ENCODE measurements at places on chromosomes 4 and X.

GRCh38 chr4:112589206-112589605 lies 47.5 kb downstream of the ZGRF1 start:
- no peak for DNase-seq

DNA sequence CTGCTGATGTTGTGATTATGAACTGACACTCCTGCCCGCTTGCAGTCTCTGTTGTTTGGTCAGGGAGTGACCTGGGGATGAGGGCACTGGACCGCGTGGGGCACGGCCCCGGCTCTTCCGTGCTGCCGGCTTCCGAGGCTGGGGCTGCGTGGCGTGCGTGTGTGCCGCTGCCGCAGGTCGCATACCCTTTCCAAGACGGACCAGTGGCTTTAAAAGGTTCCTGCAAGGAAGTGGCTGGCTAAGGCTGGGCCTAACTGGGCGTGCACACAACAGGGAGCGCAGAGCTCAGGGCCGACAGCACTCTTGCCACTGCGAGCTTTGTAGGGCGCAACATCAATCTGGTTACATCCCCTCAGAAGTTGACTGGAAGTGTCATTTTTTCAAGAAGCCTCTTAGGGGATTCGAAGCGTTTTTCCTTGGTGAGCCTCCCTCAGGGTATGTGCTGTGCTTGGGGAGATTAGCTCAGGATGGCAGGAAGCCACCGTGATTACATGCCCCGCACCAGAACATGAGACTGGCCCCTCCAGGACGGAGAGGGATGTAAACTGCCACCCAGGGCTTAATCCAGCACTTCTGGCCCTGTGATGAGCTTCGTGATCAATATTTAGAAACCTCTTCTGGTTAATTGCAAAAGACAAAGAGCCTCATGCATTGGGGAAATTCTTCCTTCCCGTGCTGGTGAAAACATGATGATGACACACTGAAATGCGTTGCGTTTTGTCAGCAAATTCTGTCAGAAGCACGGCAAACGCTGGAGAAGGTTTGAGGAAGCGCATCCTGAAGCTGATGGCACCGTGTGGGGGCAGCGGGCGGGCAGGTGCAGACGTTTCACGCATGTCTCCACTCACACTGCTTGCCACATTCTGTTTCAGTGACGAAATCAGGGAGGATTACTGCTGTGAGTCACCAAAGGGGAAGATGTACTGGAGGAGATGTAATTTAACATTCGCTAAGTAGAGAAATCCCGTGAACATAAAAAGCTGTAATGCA lies 11.1 kb downstream of the MAEA start:
- DNase-seq, result no peak

DNA sequence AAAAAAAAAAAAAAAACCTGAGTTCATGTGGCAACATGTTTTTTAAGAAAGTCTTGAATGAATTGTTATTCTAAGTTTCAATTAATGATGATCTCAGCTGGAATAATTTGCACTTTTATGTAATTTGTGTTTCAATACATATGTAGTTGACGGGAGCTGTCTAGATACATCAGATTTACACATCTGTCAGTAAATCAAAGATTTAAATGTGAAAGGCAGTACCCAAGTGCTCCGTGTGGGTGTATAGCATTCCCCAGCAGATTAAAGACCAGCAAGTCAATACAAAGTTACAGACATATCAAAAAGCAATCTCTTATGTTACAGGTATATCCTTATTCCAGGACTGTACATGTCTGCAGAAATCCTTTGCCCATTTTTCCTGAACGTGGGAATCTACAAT lies 35.2 kb downstream of the SYNPO2 start:
- no peak for DNase-seq

DNA sequence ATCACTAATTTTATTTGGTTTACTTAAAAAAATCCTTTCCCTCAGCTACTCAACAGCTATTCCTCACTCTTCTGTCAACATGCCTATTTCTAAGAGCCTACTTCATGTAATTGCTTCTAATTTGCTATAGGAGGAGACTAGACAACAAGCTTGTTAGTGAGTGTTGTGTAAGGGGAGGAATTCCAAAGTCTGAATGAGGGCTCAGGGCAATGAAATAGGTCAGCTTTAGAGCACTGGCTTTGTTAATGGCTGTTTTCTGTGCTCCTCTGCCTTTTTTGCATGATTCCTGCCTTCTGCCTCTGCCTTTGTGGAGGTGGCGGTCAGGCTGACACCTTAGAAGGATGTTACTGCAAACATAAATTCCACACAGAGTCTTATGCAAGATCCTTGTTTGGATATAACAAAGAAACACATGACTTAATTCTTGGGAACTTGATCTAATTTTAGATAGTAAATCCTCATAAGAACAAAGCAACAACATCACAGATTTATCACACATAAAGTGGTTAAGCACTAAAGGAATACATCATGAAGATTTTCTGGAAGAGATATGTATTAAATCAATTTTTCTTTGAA lies 15.0 kb upstream of the PAGE1 start:
- DNase-seq, result no peak

GRCh38 chr4:83221897-83222441 lies 62.6 kb downstream of the COQ2 start:
- DNase-seq, result no peak

DNA sequence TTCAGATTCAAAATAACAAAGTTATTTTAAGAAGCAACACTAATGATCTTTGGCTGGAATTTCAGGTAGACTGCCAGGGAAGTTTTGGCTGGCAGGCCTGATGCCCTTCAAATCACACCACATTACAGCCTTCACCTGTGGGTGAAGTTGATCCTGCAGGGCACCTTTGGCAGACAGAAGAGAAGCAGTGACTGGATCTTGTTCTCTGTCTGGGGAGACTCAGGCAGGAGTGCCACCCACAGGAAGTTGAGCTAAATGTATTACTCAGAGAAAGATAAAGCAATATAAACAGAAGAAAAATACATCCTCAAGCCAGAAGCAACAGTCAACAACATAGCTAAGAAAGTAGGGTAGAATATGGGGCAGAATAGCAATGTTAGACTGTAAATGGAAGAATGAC lies 12.8 kb upstream of the CFAP299 start:
- DNase-seq, result no peak

DNA sequence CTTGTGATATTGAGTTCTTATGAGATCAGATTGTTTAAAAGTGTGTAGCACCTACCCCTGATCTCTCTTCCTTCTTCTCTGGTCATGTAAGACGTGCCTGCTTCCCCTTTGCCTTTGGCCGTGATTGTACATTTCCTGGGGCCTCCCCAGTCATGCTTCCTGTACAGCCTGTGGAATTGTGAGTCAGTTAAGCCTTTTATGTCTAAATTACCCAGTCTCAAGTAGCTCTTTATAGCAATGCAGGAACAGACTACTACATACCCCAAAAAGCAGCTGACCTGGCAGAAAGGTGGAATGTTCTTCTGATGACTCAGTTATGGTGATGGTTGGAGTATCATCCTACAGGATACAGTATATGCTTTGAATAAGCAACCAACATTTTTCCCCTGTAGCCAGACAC lies 11.4 kb upstream of the MCUB start:
- no peak for DNase-seq

DNA sequence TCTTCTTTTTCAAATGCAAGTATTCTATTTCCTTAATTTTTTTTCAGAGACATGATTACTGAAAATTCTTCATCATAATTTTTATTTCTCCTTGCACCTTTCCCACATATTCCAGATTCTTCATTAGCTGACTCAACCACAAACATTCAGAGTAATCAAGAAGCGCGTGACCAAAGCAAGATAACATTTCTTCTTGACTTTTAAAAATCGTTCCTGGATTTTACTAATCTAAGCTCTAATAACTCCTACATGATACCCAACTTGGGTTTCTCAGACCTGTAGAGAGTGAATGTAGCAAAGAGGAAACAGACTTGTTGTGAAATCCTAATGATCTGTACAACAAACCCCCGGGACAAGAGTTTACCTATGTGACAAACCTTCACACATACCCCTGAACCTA lies 615.0 kb downstream of the TMA16 start:
- no peak for DNase-seq

- no peak for DNase-seq
Observed at GRCh38 chr4:103719830-103720207, at the start of gene TACR3. TSS of gene TACR3 (minus strand) at chr4:103719985. CDS start at chr4:103719675, 310 bp downstream.

- DNase-seq, result no peak
Observed at GRCh38 chrX:20144491-20144890, 2.9 kb upstream of the EIF1AX start.

- DNase-seq, result no peak
Observed at GRCh38 chr4:2754848-2755819, 1.0 kb downstream of the TNIP2 start.

DNA sequence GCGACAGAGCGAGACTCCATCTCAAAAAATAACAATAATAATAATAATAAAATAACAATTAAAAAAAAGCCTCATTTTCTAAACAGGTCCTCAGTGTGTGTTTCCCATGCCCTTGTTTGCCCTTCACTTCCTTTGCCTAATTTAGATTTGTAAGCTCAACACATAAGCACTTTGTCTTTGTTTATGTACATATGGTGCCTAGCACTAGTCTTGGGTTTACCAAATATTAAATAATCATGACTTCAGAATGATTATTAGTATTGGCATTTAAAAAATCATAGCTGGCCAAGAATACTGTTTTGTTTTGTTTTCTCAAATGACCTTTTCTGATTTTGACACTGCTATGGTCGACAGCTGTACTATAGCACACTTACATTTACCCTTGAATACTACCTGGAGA lies 6.4 kb upstream of the RAPGEF2 start:
- no peak for DNase-seq
